HT-29 (cell line): ENCODE measurements at places on chromosomes 2 and 18. TPM values are rescaled to one million over a fixed set of nuclear protein-coding genes. Genes with fewer than 3 reads are reported as not detected.

DNA sequence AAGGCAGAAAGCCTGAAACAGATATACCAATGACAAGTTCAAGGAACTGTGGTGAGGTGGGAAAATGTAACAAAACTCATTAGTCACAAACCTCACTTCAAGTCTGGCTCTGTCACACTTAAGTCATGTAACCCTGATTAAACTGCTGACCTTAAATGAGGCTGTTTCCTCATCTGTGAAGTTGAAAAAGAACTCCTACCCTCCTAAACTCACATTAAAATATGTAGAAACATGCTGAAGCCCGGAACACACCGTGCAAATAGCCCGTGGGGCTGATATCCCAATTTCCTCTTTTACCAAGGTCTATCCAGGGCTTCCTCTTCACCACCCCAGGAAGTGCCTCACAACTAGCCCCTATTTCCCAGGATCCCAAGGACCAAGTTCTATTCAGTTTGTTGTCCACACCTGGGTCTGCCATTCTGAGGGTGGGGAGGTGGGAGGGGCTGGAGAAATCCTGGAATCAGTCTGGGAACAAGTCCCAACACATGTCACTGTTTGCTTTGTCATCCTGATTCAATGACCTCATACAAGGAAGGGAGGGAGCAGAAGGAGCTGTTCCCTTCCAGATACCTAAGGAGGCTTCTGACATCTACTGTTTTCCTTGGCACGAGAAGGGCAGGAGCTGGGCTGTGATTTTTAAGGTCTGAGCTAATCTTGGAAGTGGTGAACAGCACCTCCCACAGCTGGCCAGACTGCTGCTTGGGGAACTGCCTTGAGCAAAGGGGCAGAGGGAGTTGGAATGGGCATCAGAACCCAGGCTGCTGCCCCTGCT, 42.3 kb downstream of the SLC4A1AP start:
- peak; percentile 89 for DNase-seq

- DNase-seq, result no peak
Measured at GRCh38 chr18:55317324-55317723, 270.7 kb downstream of the TCF4 start.

HSPD1 gene
- 259 and 306 TPM in 2 replicates for total RNA-seq

CNPPD1 gene
- 49.8 and 53.0 TPM in 2 replicates for total RNA-seq
